Activated CD8-positive, alpha-beta memory T cell treated with anti-CD3 and anti-CD28 coated beads for 4 hours (primary cell): ENCODE measurements at places on chromosomes 3 and 15.

- DNase-seq = no peak
Measured at GRCh38 chr3:48208076-48208475, 15.2 kb upstream of the CAMP start.

DNA sequence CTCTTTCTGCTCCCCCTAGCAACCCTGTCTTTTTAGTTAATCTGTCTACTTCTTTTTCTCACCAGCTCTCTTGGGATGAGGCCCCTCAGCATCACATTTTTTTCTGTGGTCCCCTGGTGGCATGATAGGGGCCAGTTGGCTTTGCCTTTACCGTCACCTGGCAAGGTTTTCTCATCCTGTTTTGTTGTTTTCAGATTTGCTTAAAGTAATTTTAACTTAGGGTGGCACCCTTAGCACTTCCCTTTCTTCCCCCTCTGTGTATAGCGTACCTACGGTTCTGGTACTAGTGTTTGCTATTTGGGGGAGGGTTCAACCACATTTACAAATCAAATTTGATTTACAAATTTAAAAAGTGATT lies 35.6 kb downstream of the PDCD6IP start:
- DNase-seq = no peak

GRCh38 chr3:124295362-124295761 lies 303.4 kb upstream of the ROPN1 start:
- DNase-seq = no peak

GRCh38 chr3:110608566-110608965 lies 463.1 kb upstream of the NECTIN3 start:
- no peak for DNase-seq

DNA sequence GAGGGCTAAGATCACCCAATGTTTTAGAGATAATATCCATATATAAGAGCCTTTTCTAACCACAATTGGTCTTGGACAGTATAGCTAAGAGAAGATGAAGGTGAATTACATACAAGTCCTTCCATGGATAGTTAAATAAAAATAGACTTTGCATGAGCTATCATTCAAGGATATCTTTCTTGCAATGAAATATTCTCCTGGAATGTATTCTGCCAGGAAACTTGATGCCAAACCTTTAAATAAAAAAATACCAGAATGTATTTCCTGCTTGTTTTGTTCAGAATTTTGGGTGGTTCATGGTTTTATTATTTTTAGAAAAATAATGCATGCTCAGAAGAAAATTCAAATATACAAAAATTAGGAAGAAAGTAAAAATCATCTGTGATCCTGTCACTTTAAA lies 88.8 kb upstream of the PPIB start:
- no peak for DNase-seq

GRCh38 chr3:45509038-45509767 lies 85.3 kb upstream of the LIMD1 start:
- no peak for DNase-seq

GRCh38 chr3:180420804-180421203 lies 181.2 kb upstream of the TTC14 start:
- DNase-seq = no peak

DNA sequence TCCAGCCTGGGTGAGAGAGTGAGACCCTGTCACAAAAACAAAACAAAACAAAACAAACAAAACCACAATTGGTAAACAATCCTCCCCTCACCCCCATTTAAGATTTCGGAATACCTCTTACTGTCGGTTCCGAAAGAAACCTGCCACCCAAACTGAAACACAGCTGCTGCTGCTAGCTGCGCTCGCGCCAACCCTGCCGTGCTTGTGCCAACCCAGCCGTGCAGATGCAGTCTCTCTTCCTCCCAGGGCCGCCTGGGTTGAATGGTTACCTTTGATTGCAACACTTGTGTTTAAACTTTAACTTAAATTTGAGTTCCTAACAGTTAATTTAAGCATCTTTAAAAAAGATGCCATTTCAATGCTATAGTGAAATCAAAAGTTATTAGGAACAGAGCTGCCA lies 28.5 kb upstream of the SPTBN5 start:
- DNase-seq = no peak

DNA sequence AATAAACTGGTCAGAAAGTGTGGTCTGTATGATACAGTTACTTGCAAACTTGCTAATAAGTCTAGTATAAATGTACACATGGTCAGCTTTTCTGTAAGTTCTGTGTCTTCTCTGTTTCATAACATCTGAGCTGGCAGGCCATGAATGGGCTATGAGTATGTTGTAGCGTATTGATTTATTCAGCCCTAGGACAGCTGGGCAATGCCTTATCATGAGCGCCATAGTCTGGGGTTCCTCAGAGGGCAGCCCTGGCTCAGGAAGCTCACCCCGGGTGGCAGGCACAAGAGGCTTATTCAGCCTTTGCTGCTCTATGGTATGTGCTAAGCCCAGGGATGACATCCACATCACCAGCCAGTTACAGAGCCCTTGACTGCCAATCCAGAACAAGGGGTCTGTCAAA lies 50.7 kb upstream of the CCR2 start:
- DNase-seq = no peak

DNA sequence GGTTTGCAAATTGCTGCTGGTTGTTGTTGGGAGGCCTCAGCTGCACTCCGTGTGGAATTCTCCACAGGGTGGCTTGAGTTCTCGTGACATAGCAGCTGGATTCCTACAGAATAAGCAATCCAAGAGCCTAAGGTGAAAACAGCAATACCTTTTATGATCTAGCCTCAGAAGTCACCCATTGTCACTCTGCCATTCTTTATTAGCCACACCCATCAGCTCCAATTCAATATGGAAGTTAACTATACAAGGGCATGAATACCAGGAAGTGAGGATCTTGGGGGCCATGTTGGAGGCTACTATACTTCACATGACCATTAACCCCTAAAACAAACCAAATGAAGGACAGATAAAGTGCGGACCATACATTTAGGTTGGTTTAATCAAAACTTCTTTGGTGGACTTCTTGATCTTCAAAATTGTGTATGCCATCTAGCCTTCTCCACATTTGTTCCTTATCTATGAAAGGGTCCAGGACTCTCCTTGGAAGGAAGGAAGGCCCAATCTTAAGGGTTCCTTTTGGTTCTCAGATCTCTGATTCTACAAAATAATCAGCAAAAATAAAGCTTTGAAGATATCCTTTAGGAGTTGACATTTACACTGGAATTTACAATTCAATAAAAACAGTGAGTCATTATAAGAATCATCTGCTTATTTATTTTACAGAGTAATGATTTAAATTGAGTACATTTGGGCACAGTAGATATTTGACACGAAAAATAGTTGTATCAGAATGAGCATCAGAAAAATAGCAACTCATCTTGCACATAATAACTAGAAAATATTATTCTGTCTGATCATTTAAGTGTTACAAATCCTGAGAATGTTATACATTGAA lies 21.5 kb downstream of the CIAO2A start:
- no peak for DNase-seq

DNA sequence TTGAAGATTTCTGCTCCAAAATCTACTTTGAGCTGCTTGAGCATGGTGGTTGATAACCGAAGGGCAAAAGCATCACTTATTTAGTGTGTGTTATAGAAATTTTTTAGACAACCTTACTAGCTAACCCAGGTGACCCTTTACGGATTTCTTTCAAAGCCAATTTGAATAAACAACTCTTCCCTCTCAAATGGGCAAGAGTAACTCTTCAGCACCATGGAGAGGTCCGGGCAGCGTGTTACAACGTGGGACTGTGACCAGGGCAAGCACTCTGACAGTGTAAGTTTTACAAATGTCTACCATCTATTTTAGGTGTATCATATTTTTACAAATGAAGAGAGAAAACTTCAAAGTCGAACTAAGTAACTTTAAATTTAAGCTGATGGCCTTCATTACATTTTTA lies 471.8 kb downstream of the MFSD1 start:
- DNase-seq = no peak

DNA sequence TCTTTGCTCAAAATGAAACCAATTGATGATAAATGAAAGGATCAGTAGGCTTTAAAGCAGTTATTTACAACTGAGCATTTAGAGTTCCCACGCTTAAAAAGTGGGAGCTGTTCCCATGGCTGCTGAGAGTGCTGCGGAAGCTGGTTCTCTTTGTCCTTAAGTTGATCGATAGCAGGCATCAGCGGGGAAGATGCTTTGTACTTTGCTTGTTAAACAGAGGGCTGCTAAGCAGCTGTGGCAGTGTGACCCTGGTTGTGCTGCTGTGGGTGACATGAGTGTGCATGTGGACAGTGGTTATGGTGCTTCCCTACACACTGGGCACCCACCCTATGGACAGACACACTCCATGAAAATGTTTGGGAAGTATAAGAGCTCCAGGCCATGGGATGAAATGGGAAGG lies 96.3 kb downstream of the PTPRG start:
- DNase-seq = no peak

GRCh38 chr15:76954744-76955143 lies 23.2 kb downstream of the RCN2 start:
- DNase-seq = no peak

- no peak for DNase-seq
Measured at GRCh38 chr3:185046603-185047002, 106.3 kb downstream of the C3orf70 start.

- DNase-seq = no peak
Measured at GRCh38 chr3:64270142-64270865, 45.0 kb upstream of the PRICKLE2 start.

GRCh38 chr3:188926111-188926510 lies 245.7 kb upstream of the TPRG1 start:
- DNase-seq = no peak

DNA sequence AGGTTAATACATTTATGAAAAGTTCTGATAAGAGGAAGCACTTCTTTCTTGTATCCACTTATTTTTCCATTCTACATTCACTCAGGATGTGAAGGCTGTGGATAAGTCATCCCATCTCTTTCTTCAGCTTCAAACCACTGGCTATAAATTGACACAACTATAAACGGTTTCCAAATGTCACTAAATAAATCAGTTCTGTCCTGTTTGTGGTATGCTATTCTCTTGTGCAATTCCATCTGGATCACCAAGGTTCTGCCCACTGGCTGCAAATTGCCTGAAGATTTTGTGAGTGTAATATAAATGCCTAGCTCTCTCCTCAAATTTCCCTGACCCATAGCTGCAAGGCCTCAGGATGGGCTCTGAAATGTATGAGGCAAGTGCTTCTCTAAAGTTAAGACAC lies 7.1 kb upstream of the LMOD3 start:
- DNase-seq = no peak
